Activated T-helper 9 cell treated with anti-CD3 and anti-CD28 coated beads, Interleukin-2, amount 50 U/mL, for 16 hours (primary cell): ENCODE measurements at places on chromosomes 5 and 9.

DNA sequence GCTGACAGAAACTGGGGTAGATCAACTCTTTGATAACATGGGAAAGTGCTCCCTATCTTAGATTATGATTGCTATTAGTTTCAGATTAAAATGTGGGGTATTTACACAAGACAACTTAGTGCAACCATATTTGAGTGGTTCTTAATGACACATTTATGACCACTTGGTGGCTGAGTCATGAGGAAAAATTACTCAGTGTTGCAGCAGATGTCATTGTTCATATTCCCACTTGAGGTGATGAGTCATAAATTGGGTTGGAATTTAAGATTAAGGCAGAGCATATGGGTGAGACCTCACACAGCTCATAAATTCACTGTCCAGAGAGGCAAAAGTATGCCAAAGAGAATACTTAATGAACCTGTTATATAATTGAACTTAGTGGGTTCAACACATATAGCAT is 408.3 kb downstream of the DMRT2 start:
- DNase-seq, result no peak

DNA sequence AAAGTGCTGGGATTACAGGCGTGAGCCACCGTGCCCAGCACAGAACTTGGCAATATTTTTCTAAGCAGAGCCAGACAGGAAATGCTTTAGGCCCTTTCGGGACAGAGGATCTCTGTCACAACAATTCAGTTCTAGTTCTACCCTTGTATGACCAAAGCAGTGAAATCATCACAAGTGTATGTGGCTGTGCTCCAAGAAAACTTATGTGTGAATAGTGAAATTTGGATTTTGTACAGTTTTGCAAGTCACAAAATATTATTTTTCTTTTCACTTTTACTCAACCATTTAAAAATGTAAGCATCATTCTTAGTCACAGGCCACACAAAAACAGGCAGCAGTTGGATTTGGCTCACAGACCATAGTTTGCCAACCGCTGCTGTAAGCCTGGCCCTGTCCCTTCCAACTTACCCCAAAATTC is 20.4 kb upstream of the PRUNE2 start:
- no peak for DNase-seq

- no peak for DNase-seq
Observed at GRCh38 chr5:122615146-122615545, 159.7 kb upstream of the SNX2 start.

DNA sequence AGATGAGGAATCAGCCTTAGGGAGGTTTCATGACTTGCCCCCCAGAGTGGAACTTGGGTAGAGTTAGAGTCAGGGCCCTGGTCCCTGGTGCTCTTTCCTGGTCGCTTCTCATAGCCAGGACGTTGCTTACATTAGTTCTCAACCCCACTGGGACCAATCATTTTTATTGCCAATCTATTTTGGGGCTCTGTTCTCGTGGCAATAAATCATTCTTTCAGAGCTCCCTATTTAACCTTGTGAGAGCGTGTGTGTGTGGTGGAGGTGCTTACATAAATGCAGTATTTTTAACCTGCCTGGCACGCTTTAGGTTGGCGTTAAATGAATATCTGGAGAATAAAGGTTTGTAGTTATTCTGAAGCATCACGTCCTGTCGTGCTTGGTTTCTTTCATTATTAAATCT is 4.1 kb downstream of the TRIO start:
- no peak for DNase-seq

GRCh38 chr5:140235791-140236551 is 61.0 kb downstream of the CYSTM1 start:
- DNase-seq, result no peak

- no peak for DNase-seq
Observed at GRCh38 chr9:76798527-76798926, 34.3 kb downstream of the PCA3 start.

DNA sequence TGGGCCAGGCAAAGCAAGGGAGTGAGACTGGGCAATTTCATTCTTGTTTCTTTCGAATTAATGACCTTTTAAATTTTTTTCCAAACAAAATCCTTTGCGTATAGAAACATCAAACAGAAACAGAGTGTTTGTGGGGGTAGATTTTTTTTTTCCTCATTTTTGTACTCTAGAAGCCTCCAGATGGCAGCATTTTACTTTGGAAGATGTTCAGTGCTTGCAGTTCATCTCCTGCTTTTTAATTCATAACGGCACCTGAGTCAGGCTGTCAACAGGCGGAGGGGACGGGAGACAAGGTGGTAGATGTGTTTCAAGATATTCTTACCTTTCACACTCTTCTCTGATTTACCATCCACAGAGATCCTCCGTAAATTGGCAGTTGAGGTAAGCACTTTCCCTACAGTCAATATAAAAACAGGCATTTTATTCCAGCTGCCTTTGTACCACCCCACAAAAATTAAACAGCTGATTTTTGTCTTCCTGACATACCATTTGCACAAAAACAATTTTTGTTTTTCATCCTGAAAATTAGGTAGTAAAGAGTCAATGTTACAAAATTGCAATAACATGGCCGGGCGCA is 99.5 kb upstream of the FBXL17 start:
- DNase-seq, result no peak

- peak; percentile 67 for DNase-seq
Observed at GRCh38 chr9:105557804-105558610, at the start of gene FKTN. TSS of gene FKTN (plus strand) at chr9:105558131. CDS start at chr9:105575033, 16,902 bp downstream.

DNA sequence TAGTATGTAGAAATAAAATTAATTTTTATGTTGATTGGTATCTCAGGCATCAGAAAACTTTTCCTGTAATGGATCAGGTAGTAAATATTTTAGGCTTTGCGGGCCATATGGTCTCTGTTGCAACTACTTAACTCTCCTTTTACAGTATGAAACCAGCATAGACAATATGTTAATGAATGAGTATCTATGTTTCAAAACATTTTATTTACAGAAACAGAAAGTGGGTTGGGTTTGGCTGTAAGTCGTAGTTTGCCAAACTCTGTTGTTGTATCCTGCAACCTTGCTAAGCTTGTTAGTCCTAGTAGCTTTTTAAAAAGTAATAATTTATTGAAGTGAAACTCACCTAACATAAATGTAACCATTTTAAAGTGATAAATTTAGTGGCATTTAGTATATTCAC is 132.1 kb downstream of the NR3C1 start:
- DNase-seq, result no peak

DNA sequence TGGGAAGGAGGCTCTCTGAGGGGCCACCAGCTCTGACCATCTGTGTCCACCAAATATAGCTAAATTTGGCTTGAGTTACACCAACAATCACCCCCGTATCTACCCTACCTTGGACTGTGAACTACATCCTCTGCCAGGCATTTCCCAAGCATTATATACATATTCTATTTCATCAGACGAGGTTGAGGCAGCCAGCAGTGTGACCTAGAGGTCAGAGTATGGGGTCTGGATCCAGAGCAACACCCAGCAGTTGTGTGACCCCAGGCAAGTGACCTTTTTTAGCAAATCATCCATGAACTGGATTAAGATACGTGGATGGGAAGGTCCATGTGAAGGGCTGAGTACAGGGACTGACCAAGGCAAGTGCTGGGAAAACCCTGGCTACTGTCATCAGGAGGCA is 180.6 kb downstream of the HSPA4 start:
- no peak for DNase-seq

GRCh38 chr9:75087289-75087823 is 599 bp downstream of the NMRK1 start:
- peak; percentile 33 for DNase-seq

DNA sequence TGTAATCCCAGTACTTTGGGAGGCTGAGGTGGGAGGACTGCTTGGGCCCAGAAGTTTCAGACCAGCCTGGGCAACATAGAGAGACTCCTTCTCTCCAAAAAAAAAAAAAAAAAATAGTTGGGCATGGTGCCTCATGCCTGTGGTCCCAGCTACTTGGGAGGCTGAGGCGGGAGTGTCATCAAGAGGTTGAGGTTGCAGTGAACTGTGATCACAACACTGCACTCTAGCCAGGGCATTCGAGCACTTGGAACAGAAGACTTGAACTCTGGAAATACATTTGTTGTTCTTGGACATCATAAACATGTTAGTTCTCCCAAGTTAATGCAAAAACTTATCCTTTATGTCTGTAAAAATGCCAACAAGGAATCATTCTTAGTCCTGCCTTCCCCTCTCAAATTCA is 29.6 kb downstream of the EHMT1 start:
- DNase-seq, result no peak

- no peak for DNase-seq
Observed at GRCh38 chr5:151862811-151863472, 61.7 kb downstream of the GLRA1 start.

GRCh38 chr5:14383923-14384322 is 197.7 kb upstream of the OTULINL start:
- no peak for DNase-seq

GRCh38 chr5:67770431-67771025 is 445.0 kb upstream of the PIK3R1 start:
- DNase-seq, result no peak

- no peak for DNase-seq
Observed at GRCh38 chr9:93899609-93900435, 55.3 kb downstream of the BARX1 start.

- no peak for DNase-seq
Observed at GRCh38 chr9:125985142-125985997, 238.2 kb downstream of the PBX3 start.

DNA sequence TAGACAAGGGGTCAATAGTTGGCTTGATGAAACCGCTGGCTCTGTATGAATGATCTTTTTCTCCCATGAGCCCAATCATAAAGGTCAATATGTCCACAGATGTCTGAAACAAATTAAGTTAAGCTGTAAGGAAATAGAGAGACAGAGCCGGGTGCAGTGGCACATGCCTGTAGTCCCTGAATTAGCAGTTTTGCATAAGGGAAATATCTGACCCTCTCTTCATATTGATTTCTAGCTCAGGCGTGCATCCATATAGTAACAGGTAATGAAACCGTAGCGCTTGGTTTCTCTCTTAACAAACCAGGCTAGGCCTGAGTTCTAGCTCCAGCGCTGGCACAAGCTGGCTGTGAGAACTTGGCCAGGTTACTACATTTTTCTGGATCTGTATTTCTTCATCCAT is 118.1 kb upstream of the ERCC6L2 start:
- DNase-seq, result no peak

DNA sequence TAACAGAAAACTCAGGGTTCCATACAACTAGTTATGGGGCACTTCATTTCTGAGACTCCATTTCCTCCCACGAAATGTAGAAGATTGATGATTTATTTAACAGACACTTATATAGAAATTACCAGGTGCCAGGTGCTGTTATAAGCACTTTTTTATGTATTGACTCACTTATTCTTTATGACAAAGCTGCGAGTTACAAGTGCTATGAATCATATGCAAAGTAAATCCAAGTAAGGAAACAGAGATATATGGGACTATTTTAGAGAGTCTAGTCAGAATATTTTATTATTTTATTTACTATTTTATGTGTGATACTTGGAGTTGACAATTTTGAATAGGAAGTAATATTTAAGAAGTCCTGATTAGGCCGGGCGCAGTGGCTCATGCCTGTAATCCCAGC is 822.8 kb upstream of the C9orf72 start:
- no peak for DNase-seq

DNA sequence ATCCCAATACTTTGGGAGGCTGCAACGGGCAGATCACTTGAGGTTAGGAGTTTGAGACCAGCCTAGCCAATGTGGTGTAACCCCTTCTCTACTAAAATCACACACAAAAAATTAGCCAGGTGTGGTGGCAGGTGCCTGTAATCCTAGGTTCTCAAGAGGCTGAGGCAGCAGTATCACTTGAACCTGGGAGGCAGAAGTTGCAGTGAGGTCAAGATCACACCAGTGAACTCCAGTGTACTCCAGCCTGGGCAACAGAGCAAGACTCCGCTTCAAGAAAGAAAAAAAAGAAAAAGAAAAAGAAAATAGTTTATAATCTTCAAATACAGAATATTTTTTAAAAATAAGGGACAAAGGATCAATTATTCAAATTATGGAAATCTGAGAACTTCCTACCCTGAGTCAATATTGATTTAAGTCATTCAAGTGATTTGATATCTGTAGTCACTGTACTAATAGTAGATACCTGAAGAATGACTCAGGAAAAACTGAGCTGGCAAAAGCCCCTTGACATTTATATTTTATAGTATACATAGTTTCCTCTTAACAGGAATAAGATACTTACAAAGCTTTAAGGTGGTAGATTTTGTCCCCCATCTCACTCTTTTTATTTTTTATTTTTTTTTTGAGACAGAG is 61.8 kb downstream of the PTBP3 start:
- DNase-seq, result no peak

DNA sequence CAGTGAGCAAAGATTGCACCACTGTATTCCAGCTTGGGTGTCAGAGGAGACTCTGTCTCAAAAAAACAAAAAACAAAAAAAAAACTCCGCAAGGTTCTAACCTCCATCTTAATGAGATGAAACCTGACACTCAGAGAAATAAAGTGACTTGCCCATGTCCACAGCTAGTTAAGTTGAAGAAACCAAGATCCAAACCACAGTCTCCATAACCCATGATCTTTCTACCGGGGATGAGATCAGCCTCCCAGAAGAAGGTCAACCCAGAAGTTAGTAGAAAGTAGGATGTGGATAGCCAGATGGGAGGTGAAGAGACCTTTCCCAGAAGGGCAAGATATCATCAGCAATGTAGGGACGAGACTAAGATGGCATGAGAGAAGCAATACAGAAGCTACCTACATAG is 140.4 kb upstream of the ADRA1B start:
- DNase-seq, result no peak

GRCh38 chr5:28077291-28078240 is 1039.2 kb upstream of the CDH9 start:
- DNase-seq, result no peak

- no peak for DNase-seq
Observed at GRCh38 chr5:38420246-38420645, 136.2 kb downstream of the LIFR start.

DNA sequence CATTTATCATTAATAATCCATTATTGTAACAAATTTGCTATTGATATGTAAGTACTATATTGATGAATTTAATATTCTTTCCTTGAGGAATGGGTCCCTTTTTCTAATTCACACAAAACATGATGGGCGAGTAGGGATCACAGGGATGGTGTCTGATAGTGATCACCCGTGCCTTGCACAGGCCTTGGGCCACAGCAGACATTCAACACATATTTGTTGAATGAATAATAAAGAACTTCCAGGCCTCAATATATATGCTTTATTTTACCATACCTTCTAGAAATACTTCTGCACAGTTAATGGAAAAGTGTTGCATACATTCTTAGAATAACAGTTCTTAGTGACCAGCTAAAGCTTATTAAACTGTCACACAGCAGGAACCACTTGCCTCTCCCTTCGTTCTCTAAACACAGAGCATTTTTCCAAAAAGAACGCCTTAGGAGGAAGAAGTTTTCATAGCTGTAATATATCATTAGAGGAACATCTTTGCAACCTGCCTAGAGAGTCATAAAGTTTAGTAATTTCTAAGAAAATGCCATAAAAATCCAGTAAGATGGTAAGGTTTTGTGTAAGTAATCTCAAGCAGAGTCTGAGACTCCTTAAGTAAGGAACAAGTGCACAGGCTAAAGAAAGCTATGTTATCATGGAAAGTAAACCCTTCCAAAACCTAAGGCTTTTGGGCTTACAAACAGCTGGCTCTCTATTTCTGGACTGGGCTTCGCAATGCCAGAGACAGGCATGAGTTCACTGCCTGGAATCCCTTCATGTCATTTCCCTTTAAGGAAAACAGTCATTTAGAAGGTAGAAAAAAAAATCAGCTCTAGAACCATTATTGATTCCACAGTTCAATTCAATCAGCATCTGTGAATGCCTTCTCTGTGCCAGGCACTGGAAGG is 17.7 kb downstream of the TTLL11 start:
- DNase-seq, result no peak

- DNase-seq, result no peak
Observed at GRCh38 chr9:136657974-136658848, 4.5 kb upstream of the EGFL7 start.
